ENCODE measurements at places on chromosomes 1 and 21.

DNA sequence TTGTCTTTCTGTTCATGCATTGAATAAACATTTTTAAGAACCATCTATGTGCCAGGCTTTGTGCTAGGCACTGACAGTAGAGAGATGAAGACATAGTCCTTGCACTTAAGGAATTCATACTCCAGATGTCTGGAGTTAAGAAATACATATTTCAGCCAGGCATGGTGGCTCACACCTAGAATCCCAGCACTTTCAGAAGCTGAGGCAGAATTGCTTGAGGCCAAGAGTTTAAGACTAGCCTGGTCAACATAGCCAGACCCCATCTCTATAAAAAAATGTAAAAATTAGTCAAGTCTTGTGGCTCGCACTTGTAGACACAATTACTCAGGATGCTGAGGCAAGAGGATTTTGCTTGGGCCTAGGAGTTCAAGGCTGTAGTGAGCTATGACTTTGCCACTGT lies 18.6 kb upstream of the YTHDF2 start:
- DNase-seq = no peak

DNA sequence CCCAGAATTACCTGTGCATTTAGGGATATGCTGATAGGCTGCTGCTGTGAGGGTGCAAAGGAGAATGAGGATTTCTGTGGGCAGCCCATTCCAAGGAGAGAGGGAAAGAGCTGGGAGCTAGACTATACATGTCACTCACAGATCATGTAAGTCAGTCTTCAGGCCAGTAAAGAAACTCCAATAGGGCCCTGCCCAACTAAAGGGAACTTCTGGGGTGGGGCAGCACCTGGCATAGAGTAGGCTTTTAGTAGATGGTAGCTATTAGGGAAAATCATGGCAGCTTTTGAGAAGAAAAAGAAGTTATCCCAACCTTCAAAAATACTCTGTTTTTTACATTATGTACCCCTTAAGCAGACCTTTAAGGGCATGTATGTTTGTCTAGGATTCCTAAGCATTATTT lies 89.6 kb downstream of the ST6GALNAC3 start:
- DNase-seq = no peak

DNA sequence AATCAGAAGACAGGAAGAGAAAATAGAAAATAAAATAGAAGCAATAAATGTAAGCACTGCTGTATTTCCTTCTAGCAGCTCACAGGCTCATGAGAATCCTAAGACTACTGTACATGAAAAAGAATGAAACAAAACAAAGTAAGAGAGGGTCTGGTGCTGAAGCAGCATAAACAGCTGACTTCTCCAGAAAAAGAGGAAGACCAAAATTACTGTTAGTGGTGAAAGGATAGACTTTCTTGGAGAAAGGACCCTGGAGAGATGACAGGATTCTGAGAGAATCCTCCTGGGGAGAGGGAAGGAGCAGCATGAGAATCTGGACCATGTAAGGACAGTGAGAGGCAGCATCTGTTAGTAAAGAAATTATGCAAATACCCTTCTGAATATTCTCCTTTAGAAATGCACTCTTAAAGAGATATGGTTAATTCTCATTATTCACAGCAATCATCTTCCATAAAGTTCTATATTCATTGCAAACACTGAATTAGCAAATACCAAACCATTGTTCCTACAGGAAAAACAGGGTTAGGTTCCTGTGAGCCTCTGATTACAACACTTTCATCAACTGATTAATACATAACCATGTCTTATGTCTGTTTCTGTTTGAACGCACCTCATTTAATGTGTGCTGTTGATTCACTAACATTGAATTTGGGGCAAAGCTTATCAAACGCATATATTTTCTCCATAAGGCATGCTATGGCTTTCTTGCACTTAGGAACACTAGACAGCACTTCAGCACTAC lies 17.0 kb downstream of the SLC25A24 start:
- no peak for DNase-seq

- no peak for DNase-seq
Observed at GRCh38 chr1:227792216-227793078, 23.0 kb upstream of the PRSS38 start.

DNA sequence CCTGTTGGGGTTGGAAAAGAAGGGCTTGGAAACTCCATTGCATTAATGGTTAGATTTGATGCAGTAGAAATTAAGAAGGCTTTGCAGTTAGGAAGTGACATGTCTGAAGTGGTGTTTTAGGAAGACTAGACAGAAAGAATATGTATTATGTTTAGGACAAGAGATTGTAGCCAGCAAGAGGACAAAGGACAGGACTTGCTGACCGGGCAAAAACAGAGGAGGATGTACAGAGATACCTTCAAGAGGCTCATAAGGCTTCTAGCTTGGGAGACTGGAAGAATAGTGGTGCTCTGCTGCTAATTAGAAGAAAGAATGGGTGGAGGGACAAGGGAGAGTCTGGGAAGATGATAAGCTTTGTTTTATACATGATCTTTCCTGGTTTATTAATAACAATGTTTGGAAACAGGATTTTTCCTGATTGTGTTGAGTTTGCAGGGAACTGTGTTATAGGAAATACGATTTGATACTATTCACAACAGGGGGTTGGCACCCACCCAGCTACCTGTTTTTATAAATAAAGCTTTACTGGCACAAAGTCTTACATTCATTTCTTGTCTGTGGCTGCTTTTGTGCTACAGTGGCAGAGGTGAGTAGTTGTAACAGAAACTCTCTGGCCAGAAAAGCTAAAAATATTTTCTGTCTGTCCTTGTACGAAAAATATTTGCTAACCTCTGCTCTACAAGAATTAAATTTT lies 37.1 kb upstream of the TMCO2 start:
- no peak for DNase-seq

Measured in activated T-helper 9 cell treated with anti-CD3 and anti-CD28 coated beads, Interleukin-2, amount 50 U/mL, for 16 hours (primary cell).